Osteocyte (in vitro differentiated cells): ENCODE measurements at places on chromosomes 1 and 21. TPM values are rescaled to one million over a fixed set of nuclear protein-coding genes. Genes with fewer than 3 reads are reported as not detected.

- peaks cover 53% of the 10 kb centered on the region for H3K4me1 ChIP-seq
- no peak for DNase-seq
- peaks cover 26% of the 10 kb centered on the region for H3K36me3 ChIP-seq
- no peaks in the 10 kb centered on the region for H3K27me3 ChIP-seq
- H3K4me3 ChIP-seq: no peak overlapping the region
- H3K27ac ChIP-seq: peak overlapping the region; percentile 38
Observed at GRCh38 chr1:94907136-94907535, 19.8 kb downstream of the CNN3 start.

DNA sequence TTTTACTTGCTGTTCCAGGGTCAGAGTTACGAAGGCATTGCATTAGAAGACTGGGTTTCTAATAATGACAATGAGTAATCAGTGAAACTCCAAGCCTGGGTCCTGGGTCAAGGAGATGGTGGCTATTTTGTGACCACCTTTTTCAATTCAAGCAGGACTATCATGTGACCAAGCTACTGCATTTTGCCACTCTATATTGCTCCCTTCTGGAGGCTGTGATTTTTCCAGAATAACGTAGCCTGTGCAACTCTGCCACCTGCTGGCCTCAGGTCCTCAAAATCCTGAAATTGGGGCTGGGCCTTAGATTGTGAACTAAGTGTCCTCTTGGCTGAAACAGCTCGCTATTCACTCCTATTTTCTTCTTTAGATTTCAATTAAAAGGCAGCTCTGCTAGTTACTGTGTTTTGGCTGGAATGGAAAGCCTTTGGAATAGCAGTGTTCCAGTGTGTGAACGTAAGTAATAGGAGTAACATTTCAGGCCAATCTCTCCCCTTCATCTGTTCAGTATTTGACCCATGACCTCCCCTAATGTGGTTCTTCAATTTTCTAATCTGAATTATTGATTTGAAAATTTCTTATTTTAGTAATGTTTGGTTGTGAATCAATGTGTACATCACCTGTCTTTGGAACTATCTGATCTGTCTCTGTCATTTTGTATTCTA, 52.9 kb upstream of the CD46 start:
- no peak for DNase-seq
- H3K4me1 ChIP-seq: no peaks in the 10 kb centered on the region
- H3K36me3 ChIP-seq: no peaks in the 10 kb centered on the region
- H3K4me3 ChIP-seq: no peak overlapping the region
- peaks cover 14% of the 10 kb centered on the region for H3K27me3 ChIP-seq

GRCh38 chr1:79323239-79324025, 316.9 kb upstream of the ADGRL4 start:
- peak overlapping the region; percentile 84 for H3K27ac ChIP-seq
- peaks cover 17% of the 10 kb centered on the region for H3K4me1 ChIP-seq
- H3K4me3 ChIP-seq: no peak overlapping the region
- H3K36me3 ChIP-seq: peaks cover 5% of the 10 kb centered on the region
- H3K27me3 ChIP-seq: no peaks in the 10 kb centered on the region

DNA sequence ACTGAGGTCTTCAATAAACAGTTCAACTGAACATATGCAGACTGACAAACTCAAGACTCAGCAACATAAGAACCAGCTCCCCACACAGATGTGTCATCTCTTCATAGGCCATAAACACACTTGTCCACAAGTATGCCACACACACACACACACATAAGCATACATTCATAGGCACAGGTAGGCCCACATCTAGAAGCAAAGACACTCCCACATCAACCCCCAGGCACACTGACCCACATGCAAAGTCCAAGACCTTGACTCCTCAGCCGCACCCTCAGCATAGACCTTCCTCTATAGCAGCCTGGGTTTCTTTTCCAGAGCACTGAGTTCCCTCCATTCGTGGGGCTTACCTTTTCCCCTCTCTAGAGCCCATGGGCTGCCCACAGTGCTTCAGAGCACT, 1.4 kb downstream of the LAD1 start:
- peaks cover 11% of the 10 kb centered on the region for H3K4me1 ChIP-seq
- H3K27ac ChIP-seq: no peak overlapping the region
- H3K4me3 ChIP-seq: no peak overlapping the region
- H3K27me3 ChIP-seq: peaks cover 33% of the 10 kb centered on the region

DNA sequence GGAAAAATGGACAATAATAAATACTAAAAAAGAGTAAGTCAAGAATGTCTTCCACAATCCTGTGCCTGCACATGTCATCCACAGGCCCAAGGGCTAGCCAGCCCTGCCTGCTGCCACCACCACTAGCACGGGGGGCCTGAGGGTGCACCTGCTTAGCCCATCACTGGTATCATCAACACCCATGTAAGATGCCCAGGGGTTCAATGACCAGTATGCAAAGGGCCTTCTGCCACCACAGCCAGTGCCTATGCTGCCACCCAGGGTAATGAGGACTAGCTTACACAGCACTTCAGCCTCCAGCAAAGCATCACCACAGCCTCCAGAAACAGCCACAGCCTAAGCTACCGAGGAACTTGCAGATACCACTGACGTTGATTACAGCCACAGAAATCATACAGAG, 46.3 kb downstream of the POFUT2 start:
- no peak overlapping the region for H3K4me3 ChIP-seq
- DNase-seq: peak; percentile 62
- H3K4me1 ChIP-seq: no peaks in the 10 kb centered on the region
- peaks cover 4% of the 10 kb centered on the region for H3K36me3 ChIP-seq
- H3K27ac ChIP-seq: no peak overlapping the region

DNA sequence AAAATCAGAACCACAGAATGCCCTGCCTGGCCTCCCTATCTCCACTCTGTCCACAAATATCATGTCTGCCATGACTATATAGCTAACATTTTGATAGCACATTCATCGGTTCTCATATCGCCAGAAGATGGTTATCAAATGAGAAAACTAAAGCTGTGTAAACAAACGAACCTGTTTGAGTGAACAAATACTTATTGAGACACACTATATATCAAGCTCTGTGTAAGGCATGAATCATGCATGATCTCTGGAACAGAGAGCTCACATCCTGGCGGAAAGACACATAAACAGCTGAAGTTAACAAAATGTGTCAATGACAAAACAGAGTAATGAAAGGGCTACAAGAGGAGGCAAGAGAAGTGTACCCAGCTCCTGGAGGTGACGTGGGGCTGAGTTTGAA, 13.1 kb downstream of the KCND3 start:
- H3K27me3 ChIP-seq: peaks cover 5% of the 10 kb centered on the region
- no peak overlapping the region for H3K27ac ChIP-seq
- H3K36me3 ChIP-seq: no peaks in the 10 kb centered on the region
- H3K4me1 ChIP-seq: no peaks in the 10 kb centered on the region
- DNase-seq: no peak

GRCh38 chr1:204505674-204506200, 10.5 kb upstream of the MDM4 start:
- peak overlapping the region; percentile 98 for H3K27ac ChIP-seq
- DNase-seq: no peak
- no peaks in the 10 kb centered on the region for H3K36me3 ChIP-seq
- H3K4me3 ChIP-seq: peak overlapping the region; percentile 88

DNA sequence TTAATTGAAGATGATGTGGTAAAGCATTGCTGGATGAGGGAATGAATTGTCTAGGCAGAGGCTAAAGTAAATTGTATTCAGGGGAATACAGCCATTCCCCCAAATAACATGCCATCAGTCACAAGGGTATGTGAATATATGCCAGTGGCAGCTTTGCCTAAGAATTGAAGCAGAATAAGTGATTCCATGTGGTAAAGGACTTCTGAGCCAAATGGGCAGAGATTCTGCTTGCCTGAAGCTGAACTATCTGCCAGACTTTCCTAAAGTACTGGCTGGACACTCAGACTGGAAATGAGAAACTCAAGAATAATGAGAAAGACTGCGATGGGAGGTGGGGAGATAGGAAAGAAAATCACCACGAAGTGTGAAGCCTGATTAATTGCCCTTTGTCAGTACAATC, 2.4 kb downstream of the LIX1L start:
- H3K27ac ChIP-seq: peak overlapping the region; percentile 12
- H3K4me1 ChIP-seq: peaks cover 47% of the 10 kb centered on the region
- H3K4me3 ChIP-seq: no peak overlapping the region

GRCh38 chr1:87194856-87195255, 133.8 kb upstream of the LMO4 start:
- no peak overlapping the region for H3K4me3 ChIP-seq
- H3K36me3 ChIP-seq: peaks cover 3% of the 10 kb centered on the region

GRCh38 chr1:160405331-160405877, 5.0 kb downstream of the VANGL2 start:
- no peak overlapping the region for H3K27ac ChIP-seq
- H3K4me3 ChIP-seq: no peak overlapping the region
- H3K36me3 ChIP-seq: peaks cover 1% of the 10 kb centered on the region

GRCh38 chr1:30680879-30681278, 42.5 kb downstream of the MATN1 start:
- no peak overlapping the region for H3K27ac ChIP-seq
- H3K27me3 ChIP-seq: peaks cover 38% of the 10 kb centered on the region
- H3K4me3 ChIP-seq: no peak overlapping the region
- DNase-seq: no peak
- H3K4me1 ChIP-seq: peaks cover under 1% of the 10 kb centered on the region

DNA sequence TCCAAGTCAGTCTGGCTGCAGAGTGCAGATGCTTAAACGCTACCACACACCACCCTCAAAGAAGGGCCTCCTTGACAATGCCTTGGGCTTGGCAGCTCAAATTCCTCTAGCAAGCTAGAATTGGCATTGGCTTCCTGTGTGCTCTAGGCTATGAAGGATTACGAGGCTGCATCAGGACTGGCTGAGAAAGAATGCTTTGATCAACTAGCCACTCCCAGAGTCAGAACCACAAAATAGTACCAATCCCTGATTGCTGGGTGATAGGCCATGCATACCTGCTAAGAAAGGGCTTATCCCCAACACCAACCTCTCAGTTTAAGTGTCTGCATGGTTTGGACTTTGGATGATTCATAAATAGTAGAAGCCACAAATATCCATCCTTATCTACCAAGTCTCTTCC, 504.9 kb downstream of the OMA1 start:
- H3K36me3 ChIP-seq: no peaks in the 10 kb centered on the region
- no peaks in the 10 kb centered on the region for H3K4me1 ChIP-seq
- no peak for DNase-seq
- no peaks in the 10 kb centered on the region for H3K27me3 ChIP-seq

- no peak for DNase-seq
- H3K27ac ChIP-seq: no peak overlapping the region
- H3K4me3 ChIP-seq: no peak overlapping the region
- H3K27me3 ChIP-seq: no peaks in the 10 kb centered on the region
Observed at GRCh38 chr1:98482611-98483010, 178.9 kb upstream of the SNX7 start.

DNA sequence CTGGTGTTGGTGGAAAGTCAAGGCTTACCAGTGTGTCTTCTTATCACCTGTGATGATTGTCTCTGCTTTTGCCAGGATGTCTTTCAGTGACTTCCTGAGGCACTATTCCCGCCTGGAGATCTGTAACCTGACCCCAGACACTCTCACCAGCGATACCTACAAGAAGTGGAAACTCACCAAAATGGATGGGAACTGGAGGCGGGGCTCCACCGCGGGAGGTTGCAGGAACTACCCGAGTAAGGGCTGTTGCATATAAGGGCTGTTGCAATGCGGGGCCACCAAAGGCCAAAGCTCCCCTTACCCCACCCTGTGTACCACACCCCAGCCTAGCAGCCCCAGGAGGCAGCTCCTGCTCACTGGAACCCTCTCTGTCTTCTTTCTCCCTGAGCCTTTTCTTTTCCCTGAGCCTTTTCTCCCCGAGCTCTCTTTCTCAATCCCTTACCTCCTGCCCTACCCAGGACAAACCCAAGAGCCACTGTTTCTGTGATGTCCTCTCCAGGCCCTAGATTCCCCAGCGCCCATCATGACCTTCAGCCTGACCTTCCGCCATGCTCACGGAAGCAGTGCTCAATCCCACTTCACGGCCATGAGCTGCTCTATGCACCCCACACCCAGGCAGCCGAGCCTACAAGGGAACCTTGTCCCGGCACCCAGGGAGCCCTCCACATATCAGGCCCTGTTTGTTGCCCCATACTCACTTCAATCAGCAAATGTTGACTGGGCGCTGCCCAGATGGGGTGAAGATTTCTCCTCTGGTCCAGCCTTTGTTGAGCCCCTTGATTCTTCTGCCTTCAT, 40.6 kb downstream of the CAPN2 start:
- H3K36me3 ChIP-seq: peaks cover 45% of the 10 kb centered on the region
- no peak overlapping the region for H3K27ac ChIP-seq
- H3K4me1 ChIP-seq: peaks cover 15% of the 10 kb centered on the region
- no peak for DNase-seq

- no peak for DNase-seq
- no peaks in the 10 kb centered on the region for H3K27me3 ChIP-seq
- H3K36me3 ChIP-seq: no peaks in the 10 kb centered on the region
- H3K4me3 ChIP-seq: no peak overlapping the region
- no peaks in the 10 kb centered on the region for H3K4me1 ChIP-seq
Observed at GRCh38 chr1:192600275-192600674, 24.7 kb downstream of the RGS1 start.

- no peak for DNase-seq
- peaks cover 4% of the 10 kb centered on the region for H3K36me3 ChIP-seq
- no peak overlapping the region for H3K27ac ChIP-seq
- no peaks in the 10 kb centered on the region for H3K27me3 ChIP-seq
Observed at GRCh38 chr1:103513711-103514110, 11.8 kb upstream of the RNPC3 start.

GRCh38 chr1:35715568-35716002, 3.1 kb downstream of the C1orf216 start:
- H3K27ac ChIP-seq: peak overlapping the region; percentile 42
- peak overlapping the region; percentile 36 for H3K4me3 ChIP-seq
- H3K4me1 ChIP-seq: peaks cover 30% of the 10 kb centered on the region
- peaks cover 12% of the 10 kb centered on the region for H3K36me3 ChIP-seq

LENEP gene
- not detected in 2 replicates for total RNA-seq

GJC2 gene
- 1.6 TPM in 2 replicates for total RNA-seq

CRYAA gene
- not detected in 2 replicates for total RNA-seq

LCE1A gene
- total RNA-seq: not detected in 2 replicates

COL9A2 gene
- total RNA-seq: 2.1 and 2.7 TPM in 2 replicates

CPT2 gene
- 15.6 and 16.6 TPM in 2 replicates for total RNA-seq
